ENCODE measurements at places on chromosomes 7 and 10.

DNA sequence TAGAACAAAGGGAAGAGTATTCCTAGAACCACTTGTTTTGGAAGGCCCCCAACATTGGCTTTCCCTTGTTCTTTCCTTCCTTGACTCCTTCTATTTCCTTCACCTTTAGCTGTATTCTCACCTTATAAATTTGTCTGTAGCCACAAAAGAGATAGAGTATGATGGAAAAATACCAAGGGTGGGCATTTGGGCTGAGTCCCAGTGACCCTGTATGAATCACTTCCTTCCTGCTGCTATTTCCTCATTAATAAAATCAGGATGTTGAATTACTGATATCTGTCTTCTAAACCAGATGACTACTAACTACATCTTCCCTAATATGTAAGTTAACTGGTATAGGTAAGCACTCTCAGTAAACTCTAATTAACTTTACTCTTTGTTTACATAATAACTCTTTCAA, 55.1 kb downstream of the IFIT5 start:
- no peak for DNase-seq

- peak; percentile 81 for DNase-seq
Measured at GRCh38 chr7:157097569-157097968, 41.2 kb upstream of the UBE3C start.

DNA sequence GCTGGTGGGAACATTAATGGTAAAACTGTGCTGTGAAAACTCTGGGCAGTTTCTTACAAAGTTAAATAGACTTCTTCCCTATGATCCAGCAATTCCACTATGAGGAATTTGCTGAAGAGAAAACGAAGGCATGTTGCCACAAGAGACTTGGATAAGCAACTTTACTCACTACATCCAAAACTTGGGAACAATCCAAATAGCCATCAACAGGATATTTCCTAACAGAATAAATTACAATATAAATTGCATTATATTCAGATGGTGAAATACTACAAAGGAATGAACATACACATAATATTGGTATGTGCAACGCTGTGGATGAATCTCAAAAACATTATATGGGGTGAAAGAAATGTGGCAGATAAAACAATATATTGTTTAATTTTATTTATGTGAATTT, 21.4 kb upstream of the MKI67 start:
- no peak for DNase-seq

DNA sequence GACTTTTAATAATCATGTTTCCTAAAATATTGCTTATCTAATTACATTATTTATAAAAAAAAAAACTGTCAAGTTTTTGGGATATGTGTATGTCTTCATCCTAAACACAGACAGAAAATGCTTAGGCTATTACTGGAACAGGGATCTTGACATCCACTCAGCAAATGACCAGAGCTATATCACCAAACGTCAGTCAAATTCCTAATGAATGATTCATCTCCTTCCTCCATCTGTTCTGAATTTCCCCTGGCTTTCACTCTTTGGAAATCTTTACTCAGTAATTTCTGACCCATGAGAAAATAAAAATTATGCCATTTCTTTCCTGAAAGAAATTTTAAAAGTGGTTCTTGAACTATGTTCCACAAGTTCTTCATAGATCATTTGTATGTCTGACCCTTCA, 552.4 kb upstream of the KCND2 start:
- no peak for DNase-seq

- DNase-seq, result peak; percentile 10
Measured at GRCh38 chr7:133024596-133024995, 57.3 kb downstream of the CHCHD3 start.

DNA sequence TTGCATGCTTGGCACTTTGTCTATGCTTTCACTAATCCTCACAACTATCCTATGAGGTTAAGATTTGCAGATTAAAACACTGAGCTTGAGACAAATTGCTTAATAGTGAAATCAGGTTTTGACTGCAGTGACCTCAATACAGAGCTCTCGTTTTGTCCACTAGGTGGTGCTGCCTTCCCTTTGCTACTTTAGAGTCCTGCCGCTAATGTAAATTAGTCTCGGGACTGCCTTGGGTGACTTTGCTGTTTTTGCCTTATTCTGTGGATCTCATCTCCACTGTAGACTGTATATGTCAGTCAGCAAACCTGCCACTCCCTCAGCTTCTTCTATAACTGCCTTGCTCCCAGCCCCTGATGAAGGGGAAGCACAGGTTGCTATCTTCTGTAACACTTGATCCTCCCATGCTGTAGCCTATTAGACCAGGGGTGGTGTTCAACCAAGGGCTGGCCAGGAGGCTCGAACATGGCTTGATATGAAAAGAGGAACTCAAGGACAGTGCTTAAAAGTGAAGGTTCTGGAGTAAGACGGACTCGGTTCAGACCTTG, 26.0 kb downstream of the ASB4 start:
- peak; percentile 77 for DNase-seq

GRCh38 chr7:114412548-114412947, 2.1 kb upstream of the FOXP2 start:
- peak; percentile 56 for DNase-seq

GRCh38 chr7:34672430-34672829, 14.4 kb downstream of the NPSR1 start:
- DNase-seq, result no peak

DNA sequence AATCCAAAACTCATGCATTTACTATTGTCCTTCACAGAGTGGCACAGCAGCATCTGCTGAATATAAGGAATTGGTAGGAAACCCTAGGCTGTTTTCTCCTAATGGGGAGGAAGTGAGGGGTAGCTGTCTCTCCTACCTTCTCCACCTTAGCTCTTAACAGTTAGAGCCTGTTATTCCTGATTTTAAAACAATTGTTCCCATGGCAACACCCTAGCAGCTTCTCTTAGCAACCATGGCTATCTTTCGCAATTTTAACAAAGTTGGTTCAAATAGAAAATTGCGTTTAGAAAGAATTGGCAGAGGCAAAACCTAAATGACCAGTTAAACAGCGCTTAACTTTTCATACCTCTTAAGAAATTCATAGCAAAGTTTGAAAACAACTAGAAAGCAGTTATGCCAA, 603.4 kb upstream of the AUTS2 start:
- DNase-seq, result no peak

DNA sequence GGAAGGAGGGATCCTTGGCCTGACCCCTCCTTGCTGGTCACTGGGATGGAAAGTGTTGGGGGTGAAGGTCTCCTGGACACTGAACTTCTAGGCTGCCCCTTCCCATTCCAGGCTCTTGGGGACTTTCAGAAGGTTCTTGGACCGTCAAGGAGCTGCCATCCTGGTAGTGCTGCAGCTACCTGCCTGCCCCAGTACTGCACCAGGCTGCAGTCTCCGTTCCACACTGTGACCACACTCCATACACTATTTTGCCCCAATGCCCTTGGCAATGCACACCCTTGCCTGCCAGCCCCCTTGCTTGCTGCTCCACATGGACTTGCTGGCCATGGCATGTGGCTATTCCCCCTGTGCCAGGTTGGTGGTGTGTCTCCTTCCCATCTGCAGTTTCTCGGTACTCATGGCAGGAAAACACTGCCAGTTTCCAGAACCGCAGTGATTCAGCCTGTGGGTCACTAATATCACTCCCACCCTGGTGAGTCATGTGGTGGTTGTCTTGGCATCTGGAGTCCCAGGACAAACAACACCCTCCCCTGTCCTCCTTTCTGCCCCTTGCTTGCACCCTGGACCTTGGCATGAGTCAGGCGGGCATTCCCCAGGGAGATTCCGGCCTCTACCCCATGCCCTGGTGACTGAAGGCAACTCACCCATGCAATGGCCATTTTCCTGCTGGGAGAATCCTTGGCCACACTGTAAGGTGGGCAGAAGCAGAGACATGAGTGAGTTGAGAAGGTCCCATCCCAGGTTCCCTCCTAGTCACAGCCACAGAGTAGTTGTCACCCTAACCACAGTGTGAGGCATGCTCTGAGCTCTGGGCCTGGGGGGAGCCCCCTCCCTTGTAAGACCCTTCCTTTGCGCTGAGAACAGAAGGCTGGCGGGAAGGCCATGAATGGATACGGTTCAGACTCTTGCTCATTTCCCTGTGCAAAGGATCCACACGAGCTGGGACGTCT, 32.8 kb downstream of the GOLGA7B start:
- DNase-seq, result no peak

DNA sequence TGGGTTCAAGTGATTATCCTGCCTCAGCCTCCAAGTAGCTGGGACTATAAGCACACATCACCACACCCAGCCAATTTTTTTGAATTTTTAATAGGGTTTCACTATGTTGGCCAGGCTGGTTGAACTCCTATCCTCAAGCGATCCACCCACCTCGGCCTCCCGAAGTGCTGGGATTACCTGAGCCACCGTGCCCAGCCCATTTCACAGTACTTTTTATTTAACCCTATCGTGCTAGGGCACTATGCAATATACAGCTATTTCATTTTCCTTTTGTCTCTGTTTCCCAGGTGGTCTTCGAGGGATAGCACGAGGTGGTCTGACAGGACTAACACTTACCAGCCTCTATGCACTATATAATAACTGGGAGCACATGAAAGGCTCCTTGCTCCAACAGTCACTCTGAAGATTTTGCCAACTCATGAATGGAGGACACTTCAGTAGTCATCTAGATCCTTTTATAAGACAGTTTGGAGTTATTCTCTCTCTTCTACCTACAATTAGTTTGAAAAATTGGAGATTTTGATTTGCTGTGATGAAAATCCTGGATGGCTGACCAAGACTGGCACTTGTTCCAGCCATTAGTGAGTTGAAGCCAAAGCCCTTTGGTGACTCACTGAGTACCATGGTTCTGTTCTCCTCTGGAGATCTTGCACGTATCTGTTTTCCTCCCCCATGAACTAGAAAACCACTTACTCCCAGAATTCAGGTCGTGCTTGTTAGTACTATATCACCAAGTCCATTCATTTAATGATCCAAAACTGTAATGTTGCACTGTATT, 27.3 kb downstream of the NCOA4 start:
- DNase-seq, result no peak

- DNase-seq, result no peak
Measured at GRCh38 chr10:96975136-96975535, 143.0 kb downstream of the LCOR start.

GRCh38 chr7:46759711-46760480, 822.0 kb downstream of the TNS3 start:
- DNase-seq, result no peak

DNA sequence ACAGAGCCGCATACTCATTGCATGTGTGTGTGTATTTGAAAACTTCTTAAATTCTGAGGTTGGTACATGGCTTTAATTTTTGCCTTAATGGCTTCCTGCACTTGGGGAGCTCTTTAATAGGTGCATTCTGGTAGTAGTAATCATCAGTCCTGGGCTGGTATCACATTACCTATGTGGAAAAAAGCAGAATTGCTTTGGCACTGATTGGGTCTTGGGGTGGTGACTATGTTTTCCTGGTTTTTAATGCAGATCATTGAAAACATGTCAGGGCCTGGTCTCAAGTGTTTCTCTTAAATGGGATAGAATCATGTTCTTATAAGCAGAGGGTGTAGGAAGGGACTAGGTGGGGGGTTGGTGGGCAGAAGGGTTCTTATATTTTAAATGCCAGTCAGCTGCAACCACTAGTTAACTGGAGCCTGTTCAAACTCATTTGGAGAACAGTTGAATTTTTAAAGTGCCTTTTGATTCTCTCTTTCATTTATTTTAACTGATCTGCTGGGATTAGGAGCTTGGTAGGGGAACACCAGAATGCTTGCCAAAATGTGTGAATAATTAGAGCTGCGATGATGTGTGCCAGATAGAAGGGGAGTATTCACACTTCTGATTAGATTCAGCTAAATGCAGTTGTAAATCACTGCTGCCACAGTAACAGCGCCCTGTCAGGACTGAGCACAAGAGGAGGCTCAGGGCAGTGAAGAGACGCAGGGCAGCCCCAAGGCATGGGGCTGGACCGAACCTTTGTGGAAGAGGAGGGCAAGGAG, 633.5 kb upstream of the GALNT17 start:
- peak; percentile 64 for DNase-seq

GRCh38 chr10:96834120-96834519, 2.0 kb downstream of the LCOR start:
- no peak for DNase-seq

DNA sequence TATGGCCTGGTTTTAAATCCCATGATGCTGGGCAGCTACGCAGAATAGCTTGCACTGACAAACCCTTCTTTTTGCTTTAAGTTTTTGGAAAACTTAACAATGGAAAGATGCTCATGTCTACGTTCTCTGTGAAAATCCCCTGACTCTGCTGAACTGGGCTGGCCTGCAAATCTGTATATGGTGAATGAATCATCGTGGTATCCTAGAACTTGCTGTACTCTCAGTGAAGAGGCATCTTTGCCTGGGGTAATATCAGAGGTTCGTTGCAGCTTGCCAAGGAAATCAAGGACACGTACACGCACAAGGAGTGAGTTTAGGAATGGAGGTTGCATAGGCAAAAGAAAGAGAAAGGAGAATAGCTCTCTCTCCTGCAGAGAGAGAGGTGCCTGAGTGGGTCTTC, 382.0 kb upstream of the ADARB2 start:
- DNase-seq, result no peak

DNA sequence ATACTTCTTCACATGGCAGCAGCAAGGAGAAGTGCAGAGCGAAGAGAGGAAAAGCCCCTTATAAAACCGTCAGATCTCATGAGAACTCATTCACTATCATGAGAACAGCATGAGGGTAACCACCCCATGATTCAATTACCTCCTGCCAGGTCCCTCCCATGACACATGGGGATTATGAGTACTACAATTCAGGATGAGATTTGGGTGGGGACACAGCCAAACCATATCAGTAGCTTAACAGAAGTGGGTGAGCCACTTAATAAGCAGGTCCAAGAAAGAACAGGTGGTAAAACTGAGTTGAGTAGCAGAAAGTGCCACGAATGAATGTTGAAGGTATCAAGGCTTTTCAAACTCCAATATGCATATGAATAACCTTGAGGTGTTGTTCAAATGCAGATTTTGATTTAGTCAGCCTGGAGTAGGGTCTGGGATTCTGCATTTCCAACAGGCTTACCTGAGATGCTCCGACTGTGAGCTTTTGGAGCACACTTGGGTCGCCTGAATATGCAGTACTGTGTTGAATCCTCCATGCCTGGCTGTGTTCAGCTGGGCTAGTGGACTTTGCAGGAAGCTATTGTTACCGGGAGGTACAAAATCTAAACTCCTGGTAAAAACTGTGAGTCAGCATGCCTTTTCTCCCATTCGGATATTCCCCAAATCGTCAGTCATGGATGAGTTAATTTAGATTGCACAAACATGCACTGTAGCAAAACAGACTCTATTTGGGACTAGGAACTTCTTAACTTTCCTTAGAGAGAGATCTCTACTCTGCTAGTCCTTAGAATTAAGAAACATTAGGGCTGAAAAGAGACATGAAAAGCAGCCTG, 69.0 kb upstream of the PRKCQ start:
- no peak for DNase-seq

DNA sequence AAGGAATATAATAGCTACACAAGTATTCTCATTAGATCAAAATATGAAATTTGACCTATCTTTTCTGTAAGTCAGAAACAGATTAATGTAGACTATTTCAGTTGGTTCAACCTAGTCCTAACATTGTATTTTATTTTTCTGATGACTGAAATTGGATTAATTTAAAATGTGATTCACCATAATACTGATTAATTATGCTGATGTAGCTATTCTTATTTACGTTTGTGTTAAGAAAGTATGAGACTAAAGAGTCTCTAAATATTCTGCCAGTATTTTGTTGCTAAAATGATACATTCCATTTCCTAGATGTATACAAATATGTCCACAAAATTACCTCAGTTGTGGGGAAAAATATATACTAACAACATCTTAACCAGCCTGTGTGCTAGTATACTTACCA, 18.3 kb downstream of the MARCHF5 start:
- DNase-seq, result no peak
